ENCODE measurements at places on chromosomes 11 and 22.

GRCh38 chr11:33959855-33960400 lies 68.1 kb upstream of the LMO2 start:
- no peak for DNase-seq

GRCh38 chr11:59145534-59145933 lies 2.9 kb downstream of the FAM111A start:
- DNase-seq, result no peak

DNA sequence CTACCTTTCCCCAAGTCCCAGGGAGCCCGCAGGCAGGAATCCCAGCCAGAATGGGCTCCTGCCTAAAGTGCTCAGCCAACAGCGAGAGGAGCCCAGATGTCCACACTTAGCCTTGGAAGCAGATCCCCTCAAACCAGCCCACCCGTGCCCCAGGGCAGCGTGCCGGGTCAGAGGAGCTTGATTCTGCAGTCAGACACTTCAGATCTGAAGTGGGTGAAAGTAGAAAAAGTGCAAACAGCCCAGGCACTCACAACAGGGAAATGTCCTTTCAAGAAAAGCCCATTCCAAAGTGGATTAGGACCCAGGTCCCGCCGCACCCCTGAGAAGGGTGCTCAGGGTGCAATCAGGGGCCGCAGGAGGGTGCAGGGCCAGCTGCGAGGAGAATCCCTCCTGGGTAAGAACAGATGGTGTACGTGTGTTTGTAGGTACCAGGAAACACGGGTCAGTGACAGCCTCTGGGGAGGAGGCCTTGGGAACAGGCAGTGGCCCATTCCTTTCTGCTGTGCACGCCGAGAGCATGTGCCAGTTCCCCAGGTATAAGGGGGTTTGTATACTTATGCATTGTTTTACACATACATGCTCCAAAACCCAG lies 17.7 kb downstream of the ELFN2 start:
- no peak for DNase-seq

GRCh38 chr11:15497366-15497765 lies 382.6 kb downstream of the INSC start:
- DNase-seq, result no peak

DNA sequence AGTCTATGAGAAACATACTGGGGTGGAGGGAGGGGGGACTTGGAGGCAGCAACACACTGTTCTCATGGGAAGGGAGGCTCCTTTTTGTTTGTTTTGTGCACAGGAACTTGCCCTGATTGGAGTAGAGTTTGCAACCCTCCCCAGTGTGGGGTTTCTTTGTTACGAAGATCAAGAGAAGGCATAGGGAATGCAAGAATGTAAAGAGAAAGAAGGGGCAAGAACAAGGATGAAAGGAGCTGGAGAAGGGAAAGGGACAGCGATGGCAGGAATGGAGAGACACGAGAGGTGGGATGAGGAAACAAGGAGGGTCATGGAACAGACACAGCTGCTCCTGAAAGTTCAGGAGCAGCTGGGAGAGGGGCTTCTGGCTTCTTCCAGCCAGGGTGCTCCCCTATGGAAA lies 611.7 kb downstream of the NTM start:
- no peak for DNase-seq

DNA sequence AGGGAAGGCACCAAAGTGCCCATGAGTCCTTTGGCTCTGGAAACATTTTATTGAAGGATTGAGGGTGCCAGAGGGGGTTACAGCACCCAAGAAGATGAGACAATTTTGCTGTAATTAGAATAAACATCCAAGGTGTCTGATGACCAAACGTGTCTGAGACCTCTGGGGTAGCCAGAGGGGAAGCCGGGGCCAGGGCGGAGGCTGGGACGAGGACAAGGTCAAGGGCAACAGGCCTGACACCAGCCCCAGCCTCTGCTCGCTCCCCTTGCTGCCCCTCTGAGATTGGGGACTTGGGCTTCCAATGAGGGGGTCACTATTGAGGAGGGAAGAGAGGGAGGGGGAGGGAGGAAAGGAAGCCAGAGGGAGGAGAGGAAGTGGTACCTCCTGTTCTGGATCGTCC lies 25.6 kb downstream of the TMPRSS6 start:
- DNase-seq, result no peak

DNA sequence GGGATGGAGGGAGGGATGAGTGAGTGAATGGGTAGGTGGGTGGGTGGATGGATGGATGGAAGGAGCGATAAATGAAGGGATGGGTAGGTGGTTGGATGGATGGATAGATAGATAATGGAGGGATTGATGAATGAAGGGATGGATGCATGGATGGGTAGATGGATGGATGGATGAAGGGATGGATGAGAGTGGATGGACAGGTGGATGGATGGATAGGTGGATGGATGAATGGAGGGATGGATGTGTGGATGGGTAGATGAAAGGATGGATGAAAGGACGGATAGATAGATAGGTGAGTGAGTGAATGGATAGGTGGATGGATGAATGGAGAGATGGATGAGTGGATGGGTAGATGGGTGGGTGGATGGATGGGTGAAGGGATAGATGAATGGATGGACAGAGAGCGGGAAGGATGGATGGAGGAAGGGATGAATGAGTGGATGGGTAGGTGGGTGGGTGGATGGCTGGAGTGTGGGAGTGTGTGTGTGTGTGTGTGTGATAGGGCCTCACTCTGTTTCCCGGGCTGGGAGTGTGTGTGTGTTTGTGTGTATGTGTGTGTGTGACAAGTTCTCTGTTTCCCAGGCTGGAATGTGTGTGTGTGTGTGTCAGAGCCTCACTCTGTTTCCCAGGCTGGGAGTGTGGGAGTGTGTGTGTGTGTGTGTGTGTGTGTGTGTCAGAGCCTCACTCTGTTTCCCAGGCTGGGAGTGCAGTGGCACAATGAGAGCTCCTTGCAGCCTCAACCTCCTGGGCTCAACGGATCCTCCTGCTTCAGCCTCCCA lies 2.1 kb upstream of the PRR33 start:
- no peak for DNase-seq

GRCh38 chr11:128832121-128832497 lies 35.0 kb downstream of the KCNJ1 start:
- DNase-seq, result no peak

DNA sequence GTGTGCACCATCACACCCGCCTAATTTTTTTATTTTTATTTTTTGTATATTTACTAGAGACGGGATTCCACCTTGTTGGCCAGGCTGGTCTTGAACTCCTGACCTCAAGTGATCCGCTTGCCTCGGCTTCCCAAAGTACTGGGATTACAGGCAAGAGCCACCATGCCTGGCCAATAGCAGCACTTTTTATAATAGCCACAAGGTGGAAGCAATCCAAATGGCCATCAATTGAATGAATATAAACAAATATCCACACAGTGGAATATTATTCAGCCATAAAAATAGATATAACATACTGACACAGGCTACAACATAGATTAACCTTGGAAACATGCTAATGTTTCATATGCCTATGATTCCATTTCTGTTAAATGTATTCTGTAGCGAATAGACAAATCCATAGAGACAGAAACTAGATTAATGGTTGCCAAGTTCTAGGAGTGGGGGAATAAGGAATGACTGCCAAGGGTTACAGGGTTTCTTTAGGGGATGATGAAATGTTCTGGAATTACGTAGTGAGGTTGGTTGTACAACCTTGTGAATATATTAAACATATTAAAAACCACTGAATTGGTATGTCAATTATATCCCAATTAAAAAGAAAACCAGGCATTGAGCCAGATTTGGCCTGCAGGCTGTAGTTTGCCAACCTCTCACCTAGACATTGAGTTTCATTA lies 4.8 kb downstream of the VPS51 start:
- no peak for DNase-seq

- no peak for DNase-seq
These were observed 232.3 kb downstream of the JRKL start for GRCh38 chr11:96622026-96622634.

GRCh38 chr11:127044535-127044934 lies 44.0 kb upstream of the KIRREL3 start:
- no peak for DNase-seq

DNA sequence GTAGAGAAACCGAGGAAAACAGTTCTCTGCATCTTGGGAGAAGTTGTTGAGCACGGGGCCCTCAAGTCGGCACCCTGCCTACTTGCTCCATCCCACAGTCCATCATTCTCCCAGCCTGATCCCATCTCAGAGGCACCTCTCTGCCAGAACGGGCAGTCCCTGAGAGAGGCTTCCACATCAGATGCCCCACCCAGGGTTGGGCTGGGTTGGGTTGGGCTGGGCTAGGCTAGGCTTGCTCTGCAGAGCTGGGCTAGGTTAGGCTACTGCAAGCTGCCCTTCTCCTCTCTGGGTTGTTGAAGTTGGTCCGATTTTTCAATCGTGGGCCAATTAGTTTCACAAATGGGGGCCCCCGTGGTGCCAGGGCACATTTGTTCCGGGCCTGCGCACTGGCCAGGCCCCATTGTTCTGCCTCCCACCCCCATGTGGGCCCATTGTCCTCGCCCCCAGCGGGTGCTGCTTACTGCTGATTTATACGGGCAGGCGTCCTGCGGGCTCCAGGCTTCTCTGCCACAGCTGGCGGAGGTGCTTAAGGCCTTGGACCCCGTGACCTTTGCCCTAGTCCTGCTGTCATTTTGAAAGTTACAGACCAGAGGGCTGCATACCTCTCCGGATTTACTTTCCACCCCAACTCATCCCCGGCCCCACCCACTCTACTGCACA lies 63.7 kb upstream of the NNMT start:
- DNase-seq, result no peak

DNA sequence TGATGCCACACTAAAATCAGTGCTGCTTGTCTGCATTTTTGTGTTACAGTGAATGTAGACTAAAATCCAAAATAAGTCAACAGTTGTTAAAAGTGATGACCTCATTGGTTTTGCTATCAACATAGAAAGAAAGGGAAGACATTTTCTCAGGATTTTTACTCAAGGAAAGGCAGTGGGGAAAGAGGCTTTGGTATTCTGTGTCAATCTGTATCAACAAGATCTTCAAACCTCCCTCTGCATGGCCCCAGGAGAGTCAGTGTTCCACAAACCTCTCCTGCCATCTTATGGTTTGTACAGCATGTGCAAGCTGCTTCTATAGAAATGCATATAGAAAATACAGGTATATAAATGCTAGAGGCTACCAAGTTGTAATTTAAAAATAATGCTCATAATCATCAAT lies 13.8 kb upstream of the OR51M1 start:
- no peak for DNase-seq

- no peak for DNase-seq
These were observed 15.3 kb downstream of the OSBP start for GRCh38 chr11:59600234-59600633.

DNA sequence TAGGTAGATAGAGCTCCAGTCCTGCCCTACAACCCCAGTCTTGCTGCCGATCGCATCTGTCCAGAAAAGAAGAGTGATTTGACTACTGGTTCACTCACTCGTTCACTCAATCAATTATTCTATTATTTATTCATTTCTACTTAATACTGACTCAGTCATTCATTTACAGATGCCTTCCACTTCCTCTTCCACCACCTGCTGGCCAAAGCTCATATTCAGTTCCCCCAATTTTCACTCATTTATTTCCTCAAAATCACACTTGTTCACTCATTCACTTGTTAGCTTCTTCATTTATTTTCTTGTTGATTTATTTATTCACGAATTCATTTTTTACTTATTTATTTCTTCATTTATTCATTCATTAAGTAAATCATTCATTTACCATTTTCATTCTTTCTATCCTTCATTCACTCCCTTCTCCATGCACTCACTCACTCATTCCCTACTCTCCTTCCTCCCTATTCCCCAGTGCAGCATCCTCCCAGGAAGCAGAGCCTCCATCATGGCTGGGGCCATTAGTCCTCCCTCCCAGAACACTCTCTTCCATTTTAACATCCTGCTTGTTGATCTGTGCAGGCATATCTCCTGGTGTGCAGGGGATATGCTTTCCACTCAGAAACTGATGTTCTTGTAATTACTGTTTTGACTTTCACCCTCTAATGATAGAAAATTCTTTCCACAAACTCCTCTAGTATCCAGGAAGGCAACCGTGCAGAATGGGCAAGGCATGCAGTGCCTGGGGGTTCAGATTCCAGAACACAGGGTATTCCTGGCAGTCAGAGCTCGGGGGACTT lies 281.0 kb downstream of the TENM4 start:
- DNase-seq, result no peak

GRCh38 chr22:45452565-45453379 lies 39.3 kb downstream of the RIBC2 start:
- DNase-seq, result no peak

DNA sequence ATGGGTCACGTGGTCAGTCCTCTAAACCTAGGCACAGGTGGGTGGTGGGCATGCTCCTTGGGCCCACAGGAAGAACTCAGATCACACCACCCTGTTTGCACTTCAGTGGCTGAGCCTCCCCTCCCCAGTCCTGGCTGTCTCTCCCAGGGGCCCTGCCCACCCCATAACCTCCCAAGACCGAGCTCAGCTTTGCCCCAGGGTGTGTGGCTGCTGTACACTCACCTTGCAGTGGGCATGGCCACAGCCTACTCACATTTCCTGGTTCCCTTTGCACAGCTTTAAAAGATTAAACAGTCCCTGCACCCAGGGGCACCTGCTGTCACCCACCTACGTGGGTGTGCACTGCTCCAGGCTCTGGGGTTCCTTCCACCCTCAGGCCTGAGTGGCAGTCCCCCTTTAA lies 13.8 kb downstream of the TRIOBP start:
- no peak for DNase-seq

DNA sequence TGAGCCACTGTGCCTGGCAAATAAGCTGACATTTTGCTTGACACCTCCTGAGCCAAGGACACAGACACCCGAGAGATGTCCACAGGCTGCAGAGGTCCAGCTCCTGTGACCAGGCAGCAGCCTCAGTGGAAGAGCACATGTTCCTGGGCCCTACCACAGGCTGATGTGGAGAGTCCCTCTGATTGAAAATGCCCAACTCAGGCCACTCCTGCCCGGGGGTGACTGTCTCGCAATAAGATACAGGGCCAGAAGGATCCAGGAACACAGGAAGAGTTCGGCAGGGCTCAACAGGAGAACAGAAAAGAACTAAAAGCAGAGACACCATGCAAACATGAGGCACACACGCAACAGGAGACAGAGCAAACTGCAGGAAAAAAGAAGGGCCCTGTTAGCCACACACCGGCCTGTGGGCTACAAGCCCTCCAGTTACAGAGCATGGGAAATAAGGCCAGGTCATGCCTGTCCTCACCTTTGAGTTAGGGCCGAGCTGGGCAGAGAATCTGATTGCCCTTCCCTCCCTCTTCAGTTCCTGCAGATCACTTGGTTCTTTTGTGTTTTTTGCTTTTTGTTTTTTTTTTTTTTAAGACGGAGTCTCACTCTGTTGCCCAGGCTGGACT lies 28.3 kb upstream of the MALAT1 start:
- no peak for DNase-seq

GRCh38 chr11:62398011-62398994 lies 20.5 kb upstream of the SCGB1A1 start:
- DNase-seq, result no peak

- DNase-seq, result peak; percentile 64
These were observed 369 bp downstream of the DGCR8 start for GRCh38 chr22:20080445-20080775.

DNA sequence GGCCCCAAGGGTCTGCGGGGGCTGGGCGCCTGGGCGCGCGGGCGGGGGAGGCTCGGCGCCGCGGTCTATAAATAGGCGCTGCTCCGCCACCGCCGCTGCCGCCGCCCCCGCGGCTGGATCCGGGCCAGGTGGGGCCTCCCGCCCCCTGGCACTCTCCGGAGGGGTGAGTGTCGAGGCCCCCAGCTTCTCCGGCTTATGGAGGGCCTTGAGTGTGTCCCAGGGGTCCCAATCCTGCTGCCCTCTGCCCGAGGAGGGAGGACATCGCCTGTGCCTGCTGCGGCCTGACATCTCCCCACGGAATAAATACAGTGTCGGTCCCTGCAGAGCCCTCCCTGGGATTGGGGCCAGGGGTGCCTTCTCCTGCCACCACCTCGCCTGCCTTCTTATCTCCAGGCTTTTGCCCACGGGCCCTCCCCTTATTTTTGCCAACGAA lies 4.3 kb upstream of the GP1BB start:
- DNase-seq, result no peak

All from NCI-H774 (cell line).